Osteocyte (in vitro differentiated cells): ENCODE measurements at places on chromosomes 1 and 21.

- DNase-seq = no peak
Observed at GRCh38 chr1:82264802-82265201, 464.1 kb downstream of the ADGRL2 start.

DNA sequence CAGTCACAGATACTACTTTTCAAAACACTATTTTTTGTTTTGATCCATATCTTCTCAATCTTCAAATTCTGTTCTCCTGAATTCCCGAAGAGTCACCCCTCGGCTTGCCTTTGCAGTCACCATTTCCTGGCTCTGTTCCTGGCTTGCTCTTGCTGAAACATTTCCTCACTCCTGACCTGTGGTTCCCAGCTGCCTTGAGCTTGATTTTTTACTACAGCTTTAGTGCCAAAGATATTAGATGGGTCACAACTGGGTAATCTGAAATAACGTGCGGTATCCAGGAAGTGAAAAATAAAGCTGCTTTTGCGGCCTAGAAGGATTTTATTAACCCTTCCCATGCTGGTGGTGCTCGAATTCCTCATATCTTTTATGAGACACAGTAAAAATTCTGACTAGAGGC lies 318.8 kb downstream of the PCP4 start:
- no peak for DNase-seq

GRCh38 chr1:180256341-180257027 lies 26.4 kb downstream of the LHX4 start:
- no peak for DNase-seq

DNA sequence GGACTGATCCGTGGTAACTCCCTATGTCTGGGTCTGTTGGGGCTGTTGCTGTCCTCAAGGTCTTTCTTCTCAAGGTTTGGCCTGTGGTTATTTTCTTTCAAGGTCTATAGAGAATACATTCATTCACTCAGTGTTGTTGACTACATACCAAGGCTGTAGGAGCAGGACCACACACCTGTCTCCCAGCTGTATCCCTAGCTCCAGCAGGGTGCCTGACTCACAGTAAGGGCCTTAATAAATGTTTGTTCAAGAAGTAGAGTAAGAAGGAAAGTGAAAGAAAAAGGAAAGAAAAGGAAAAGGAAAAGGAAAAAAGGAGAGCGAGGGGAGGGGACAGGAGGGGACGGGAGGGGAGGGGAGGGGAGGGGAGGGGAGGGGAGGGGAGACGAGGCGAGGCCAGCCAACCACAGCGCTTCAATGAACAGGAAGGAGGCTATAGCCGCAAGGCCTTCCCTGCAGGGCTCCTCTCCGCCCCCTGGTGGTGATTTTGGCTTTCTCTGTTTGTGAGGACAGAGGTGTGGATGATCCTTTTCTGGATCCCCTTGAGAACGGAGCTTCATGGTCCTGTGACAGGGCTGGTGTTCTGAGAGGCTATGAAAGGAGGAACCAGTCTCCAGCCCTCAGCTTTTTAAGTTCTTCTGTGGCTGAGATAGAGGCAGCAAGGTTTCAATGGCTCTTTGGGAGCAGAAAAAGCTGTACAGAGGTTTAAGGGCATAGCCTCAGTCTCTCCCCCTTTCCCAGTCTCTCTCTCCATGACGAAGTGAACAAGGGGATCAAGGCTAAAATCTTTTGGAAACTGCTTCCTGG lies 30.6 kb upstream of the LCE5A start:
- DNase-seq = no peak

- no peak for DNase-seq
Observed at GRCh38 chr1:212498283-212499040, 65.7 kb downstream of the NENF start.

DNA sequence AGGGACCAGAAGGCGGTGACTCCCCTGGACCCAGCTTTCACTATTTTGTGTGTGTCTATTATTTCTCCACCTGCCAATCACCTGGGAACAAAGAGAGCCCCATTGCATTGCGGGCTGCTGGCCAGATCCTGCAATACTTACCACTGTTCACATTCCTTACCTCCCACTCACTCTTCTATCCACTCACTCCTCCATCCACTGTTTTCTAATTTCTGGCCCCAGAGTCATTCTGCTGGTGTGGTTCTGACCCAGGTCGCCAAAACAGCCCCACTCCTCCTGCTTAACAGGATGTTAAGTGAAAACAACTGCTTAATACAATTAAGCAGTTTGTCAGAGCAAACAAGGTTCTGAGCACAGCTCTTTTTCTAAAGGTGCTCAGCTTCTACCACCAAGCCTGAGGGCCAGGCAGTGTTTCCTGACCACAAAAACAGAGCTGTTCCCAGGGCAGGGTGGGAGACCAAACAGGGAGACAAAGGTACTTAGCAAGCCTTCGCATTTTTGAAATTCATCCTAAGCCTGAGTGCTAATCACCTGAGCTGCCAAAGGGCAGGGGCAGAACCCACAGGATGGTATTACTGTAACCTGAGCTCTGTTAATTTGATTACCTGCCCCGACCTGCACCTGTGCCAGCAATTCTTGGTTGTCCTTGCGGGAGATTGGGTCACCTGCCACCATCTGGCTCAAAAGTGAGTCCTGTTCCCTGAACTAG lies 38.5 kb upstream of the EFCAB14 start:
- no peak for DNase-seq

DNA sequence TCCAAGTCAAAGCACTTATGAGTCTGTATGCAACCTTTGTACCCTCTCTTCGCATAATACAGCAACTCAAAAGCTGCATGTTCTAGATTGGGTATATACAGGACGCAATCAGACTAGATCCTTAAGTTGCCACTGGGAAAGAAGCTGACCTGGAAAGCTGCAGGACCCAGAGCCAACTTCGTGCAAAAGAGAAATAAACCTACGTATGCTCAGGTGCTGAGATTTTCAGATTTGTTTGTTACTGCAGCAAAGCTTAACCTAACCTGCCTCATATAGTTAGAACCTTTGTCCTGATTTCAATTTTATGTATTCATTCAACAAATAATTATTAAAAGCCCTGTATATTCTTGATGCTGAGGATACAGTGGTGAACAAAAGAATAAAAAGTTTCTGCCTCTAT lies 139.7 kb downstream of the SLC30A10 start:
- DNase-seq = no peak

GRCh38 chr1:92968138-92969032 lies 7.1 kb upstream of the DIPK1A start:
- DNase-seq = no peak

- no peak for DNase-seq
Observed at GRCh38 chr1:238558156-238558555, 667.4 kb upstream of the ZP4 start.

GRCh38 chr1:200306944-200307754 lies 102.7 kb downstream of the ZNF281 start:
- DNase-seq = no peak

DNA sequence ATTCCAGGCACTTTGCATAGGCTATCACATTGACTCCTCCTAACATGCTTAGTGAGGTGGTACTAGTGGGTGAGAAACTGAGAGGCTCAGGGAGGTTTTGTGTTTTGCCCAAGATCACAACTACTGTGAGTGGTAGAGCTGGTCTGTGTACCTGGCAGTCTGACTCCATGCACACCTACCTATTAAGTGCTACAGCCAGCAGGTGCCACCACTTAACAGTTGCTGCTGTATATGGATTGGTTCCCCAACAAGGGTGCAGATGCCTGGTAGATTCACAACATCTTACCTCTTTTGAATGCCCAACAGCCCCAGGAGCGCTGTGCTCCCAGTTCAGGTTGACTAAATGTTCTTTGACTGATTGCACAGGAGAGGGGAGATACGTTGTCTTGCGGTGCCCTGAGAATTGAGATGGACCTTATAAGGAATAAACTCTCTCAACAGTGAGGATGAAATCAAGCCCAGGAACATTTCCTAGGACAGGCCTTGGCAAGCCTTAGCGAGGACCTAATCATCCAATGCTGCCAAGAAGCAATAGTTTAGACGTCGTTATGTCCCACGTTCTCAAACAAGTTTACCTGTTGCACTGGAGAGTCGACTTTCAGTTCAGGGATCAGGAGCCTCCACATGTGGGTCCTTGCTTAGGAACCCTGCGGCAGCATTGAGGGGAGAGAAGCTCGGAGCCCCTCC lies 78.9 kb upstream of the F3 start:
- no peak for DNase-seq
